ENCODE measurements at places on chromosomes 5 and 9. TPM values are rescaled to one million over a fixed set of nuclear protein-coding genes. Genes with fewer than 3 reads are reported as not detected.

DNA sequence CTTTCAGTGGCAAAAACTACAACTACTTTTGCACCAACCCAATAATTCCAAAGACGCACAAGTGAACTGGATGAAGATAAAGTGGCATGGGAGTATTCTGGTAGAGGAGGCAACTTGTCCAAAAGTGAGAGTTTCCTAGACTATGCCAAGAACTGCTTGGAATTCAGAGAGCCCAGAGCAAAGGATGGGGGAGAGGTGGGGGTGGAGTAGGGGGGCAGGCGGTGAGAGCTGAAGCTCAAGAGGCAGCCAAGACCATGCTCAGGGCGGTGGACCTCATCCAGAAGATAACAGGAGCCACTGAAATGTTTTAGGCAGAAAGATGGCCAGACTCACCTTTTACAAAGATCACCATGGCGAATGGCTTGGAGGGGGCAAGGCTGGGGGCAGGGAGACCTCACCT is 242.5 kb downstream of the SEC61B start:
- H3K36me3 ChIP-seq: no peaks in the 10 kb centered on the region
- DNase-seq: no peak
- H3K4me1 ChIP-seq: peaks cover 11% of the 10 kb centered on the region
- no peaks in the 10 kb centered on the region for H3K27me3 ChIP-seq
- no peak overlapping the region for H3K4me3 ChIP-seq

DNA sequence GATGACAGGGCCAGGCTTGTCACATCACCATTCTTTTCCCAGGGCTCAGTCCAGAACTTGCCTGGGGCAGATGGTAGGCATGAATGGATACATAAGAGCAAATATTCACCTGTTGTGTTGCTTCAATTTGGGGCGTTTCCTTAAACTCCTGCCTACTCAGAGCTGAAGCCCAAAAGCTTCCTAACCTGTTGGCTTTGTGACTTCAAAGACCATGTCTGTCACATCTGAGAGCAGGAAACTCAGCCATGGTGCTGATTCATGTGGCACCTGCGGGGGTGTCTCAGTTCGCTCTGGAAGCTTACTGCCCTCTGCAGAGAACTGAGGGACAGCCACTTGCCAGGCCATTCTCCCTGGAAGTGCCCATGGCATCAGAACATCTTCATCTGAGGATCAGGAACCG is 246.6 kb downstream of the HSPA4 start:
- H3K4me1 ChIP-seq: no peaks in the 10 kb centered on the region
- no peaks in the 10 kb centered on the region for H3K27me3 ChIP-seq
- no peak overlapping the region for H3K4me3 ChIP-seq
- H3K36me3 ChIP-seq: no peaks in the 10 kb centered on the region
- no peak overlapping the region for H3K27ac ChIP-seq

- H3K27me3 ChIP-seq: peaks cover 2% of the 10 kb centered on the region
- H3K36me3 ChIP-seq: no peaks in the 10 kb centered on the region
- no peak for DNase-seq
Observed at GRCh38 chr5:112434641-112435040, 15.6 kb upstream of the EPB41L4A start.

DNA sequence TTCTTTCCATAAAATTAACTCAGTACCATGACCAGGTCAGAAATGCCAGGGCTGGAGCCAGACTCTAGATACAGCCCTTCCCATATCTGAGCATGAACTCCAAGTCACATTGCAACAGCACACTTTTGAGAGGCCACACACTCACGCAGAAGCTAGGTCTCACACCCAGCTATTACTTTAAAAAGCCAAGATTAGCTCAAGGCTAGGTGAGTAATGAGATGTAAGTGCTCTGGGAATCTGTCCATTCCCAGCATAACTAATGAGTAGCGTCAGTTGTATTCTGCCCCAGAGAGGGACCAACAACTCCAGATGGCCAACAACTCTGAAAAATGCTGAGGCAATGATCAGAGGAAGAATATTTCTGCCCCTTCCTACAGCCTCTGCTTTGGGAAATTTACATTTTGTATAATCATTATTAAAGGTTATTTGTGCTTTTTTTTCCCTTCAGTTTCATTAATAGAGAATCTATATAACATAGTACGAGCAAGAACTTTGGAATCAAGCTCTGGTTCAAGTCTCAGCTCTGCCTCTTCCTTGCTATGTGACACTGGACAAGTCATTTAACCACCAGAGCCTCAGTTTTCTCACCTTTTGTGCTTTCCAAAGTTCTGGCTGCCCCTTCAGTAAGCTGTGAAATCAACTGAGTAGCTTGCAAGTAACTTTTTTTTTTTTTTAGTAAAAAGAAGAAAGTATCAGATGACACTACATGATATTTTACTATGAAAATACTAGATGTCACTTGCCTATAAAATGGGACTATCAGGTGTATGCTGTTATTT is 118.3 kb downstream of the NR6A1 start:
- H3K4me1 ChIP-seq: no peaks in the 10 kb centered on the region
- H3K36me3 ChIP-seq: no peaks in the 10 kb centered on the region
- H3K4me3 ChIP-seq: no peak overlapping the region
- DNase-seq: no peak

DNA sequence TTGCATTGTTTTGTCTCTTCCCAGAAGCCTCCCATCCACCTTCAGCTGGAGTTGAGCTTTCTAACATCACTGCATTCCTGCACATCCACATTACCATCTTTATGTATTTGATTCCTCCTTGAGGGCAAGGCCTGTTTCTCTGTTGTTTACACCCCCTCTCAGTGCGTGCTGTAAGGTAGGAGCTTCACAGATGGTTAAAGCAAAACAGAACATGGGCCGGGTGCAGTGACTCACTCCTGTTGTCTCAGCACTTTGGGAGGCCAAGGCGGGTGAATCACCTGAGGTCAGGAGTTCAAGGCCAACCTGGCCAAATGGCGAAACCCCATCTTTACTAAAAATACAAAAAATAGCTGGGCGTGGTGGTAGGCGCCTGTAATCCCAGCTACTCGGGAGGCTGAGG is 110.9 kb downstream of the KCNIP1 start:
- no peaks in the 10 kb centered on the region for H3K36me3 ChIP-seq
- DNase-seq: no peak
- H3K4me3 ChIP-seq: no peak overlapping the region
- H3K4me1 ChIP-seq: no peaks in the 10 kb centered on the region

DNA sequence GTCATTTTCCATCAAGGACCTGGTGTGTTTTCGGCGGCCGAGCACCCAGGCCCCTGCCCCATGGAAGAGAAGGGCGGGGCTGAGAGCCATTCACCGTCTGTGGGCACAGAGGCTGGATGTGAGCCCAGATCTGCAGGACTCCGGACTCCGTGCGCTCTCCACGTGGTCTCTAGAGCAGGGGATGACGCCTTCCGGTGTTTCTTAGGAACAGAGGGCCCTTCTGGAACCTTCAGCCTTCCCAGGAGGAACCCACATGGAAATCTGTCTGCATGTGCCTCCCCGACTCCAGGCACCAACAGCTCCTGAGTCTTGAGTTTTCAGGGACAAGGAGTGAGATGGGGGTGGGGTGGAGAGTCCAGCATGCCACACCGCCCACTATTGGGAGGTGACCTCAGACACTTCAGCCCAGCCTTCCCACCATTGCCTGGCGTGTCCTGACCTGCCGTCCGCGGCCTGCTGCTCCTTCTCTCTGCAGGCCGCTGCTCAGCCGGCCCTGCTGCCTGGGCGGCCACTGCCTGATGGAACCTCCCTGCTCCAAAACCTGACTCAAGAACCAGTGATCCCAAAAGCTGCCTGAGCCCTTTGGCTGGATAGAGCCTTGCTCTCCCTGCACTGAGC is 2.4 kb upstream of the RXRA start:
- H3K4me1 ChIP-seq: peaks cover 4% of the 10 kb centered on the region
- H3K4me3 ChIP-seq: no peak overlapping the region
- peaks cover 23% of the 10 kb centered on the region for H3K27me3 ChIP-seq
- no peaks in the 10 kb centered on the region for H3K36me3 ChIP-seq
- no peak for DNase-seq

GRCh38 chr5:3058942-3059341 is 307.5 kb upstream of the IRX2 start:
- no peaks in the 10 kb centered on the region for H3K4me1 ChIP-seq
- no peaks in the 10 kb centered on the region for H3K27me3 ChIP-seq
- no peak overlapping the region for H3K27ac ChIP-seq
- no peaks in the 10 kb centered on the region for H3K36me3 ChIP-seq

GRCh38 chr5:12920527-12920926 is 1016.3 kb upstream of the CTNND2 start:
- no peak for DNase-seq
- H3K4me1 ChIP-seq: no peaks in the 10 kb centered on the region
- no peaks in the 10 kb centered on the region for H3K27me3 ChIP-seq

- H3K27me3 ChIP-seq: no peaks in the 10 kb centered on the region
- peak overlapping the region; percentile 79 for H3K4me3 ChIP-seq
- H3K4me1 ChIP-seq: peaks cover 75% of the 10 kb centered on the region
- DNase-seq: peak; percentile 54
- peak overlapping the region; percentile 91 for H3K27ac ChIP-seq
- H3K36me3 ChIP-seq: peaks cover 12% of the 10 kb centered on the region
Observed at GRCh38 chr9:96020792-96021550, 145.5 kb downstream of the ERCC6L2 start.

- no peak overlapping the region for H3K4me3 ChIP-seq
- H3K27me3 ChIP-seq: no peaks in the 10 kb centered on the region
- H3K4me1 ChIP-seq: no peaks in the 10 kb centered on the region
- DNase-seq: no peak
- H3K36me3 ChIP-seq: no peaks in the 10 kb centered on the region
- H3K27ac ChIP-seq: no peak overlapping the region
Observed at GRCh38 chr5:15249152-15249551, 250.8 kb upstream of the FBXL7 start.

- DNase-seq: no peak
- H3K4me1 ChIP-seq: peaks cover 44% of the 10 kb centered on the region
- H3K4me3 ChIP-seq: no peak overlapping the region
Observed at GRCh38 chr5:143114481-143114880, 289.0 kb downstream of the NR3C1 start.

DNA sequence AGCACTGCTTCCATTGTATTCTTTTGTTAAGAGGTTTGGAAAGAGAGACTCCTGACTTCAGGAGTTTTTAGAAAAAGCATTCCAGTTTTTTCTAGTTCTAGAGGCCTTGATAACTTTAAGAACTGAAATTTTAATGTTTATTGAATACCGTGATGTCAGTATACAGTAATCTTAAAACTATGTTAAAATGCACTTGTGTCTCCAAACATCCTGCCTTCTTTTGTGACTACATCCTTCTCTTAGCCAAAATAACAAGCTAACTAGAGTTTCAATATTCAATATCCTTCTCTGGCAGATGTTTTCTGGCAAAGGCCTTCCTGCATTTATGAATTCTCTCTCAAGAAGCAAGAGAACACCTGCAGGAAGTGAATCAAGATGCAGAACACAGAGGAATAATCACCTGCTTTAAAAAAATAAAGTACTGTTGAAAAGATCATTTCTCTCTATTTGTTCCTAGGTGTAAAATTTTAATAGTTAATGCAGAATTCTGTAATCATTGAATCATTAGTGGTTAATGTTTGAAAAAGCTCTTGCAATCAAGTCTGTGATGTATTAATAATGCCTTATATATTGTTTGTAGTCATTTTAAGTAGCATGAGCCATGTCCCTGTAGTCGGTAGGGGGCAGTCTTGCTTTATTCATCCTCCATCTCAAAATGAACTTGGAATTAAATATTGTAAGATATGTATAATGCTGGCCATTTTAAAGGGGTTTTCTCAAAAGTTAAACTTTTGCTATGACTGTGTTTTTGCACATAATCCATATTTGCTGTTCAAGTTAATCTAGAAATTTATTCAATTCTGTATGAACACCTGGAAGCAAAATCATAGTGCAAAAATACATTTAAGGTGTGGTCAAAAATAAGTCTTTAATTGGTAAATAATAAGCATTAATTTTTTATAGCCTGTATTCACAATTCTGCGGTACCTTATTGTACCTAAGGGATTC is 43.1 kb downstream of the NDFIP1 start:
- H3K4me1 ChIP-seq: peaks cover 6% of the 10 kb centered on the region
- H3K27ac ChIP-seq: no peak overlapping the region
- no peak overlapping the region for H3K4me3 ChIP-seq
- H3K27me3 ChIP-seq: no peaks in the 10 kb centered on the region
- peaks cover 51% of the 10 kb centered on the region for H3K36me3 ChIP-seq
- peak; percentile 17 for DNase-seq

GRCh38 chr9:136806631-136807201 is 1.0 kb upstream of the RABL6 start:
- peaks cover 5% of the 10 kb centered on the region for H3K27me3 ChIP-seq
- peaks cover 25% of the 10 kb centered on the region for H3K36me3 ChIP-seq
- H3K4me1 ChIP-seq: peaks cover 22% of the 10 kb centered on the region
- no peak for DNase-seq
- H3K4me3 ChIP-seq: peak overlapping the region; percentile 85
- peak overlapping the region; percentile 66 for H3K27ac ChIP-seq

The COL5A1 gene
- 0.11 TPM for total RNA-seq

The GPR21 gene
- 1.0 TPM for total RNA-seq

The DRD1 gene
- not detected for total RNA-seq

The ANXA2R gene
- 2.5 TPM for total RNA-seq

The TGFBR1 gene
- 30.6 TPM for total RNA-seq

The FRMPD1 gene
- total RNA-seq: not detected

The GDNF gene
- total RNA-seq: 0.60 TPM

The WHRN gene
- 2.8 TPM for total RNA-seq

The NR4A3 gene
- 169 TPM for total RNA-seq

The STK32A gene
- not detected for total RNA-seq

The SV2C gene
- 0.32 TPM for total RNA-seq

The GMCL2 gene
- total RNA-seq: not detected

The EGFLAM gene
- total RNA-seq: not detected

The NXNL2 gene
- total RNA-seq: not detected

The GRIA1 gene
- not detected for total RNA-seq

The C9orf153 gene
- total RNA-seq: 0.41 TPM

The SLC6A7 gene
- total RNA-seq: not detected

All from activated T-helper 2 cell treated with anti-CD3 and anti-CD28 coated beads, Interferon-gamma antibody, Interleukin-2, Interleukin-4, amounts not matched to agents 10 μg/mL and 5 μg/mL and 100 μg/mL, durations not matched to agents 14 hours and 24 hours and 36 hours (primary cell).